Kidney (tissue), 22 donors: ENCODE measurements at places on chromosomes 3 and 15.

DNA sequence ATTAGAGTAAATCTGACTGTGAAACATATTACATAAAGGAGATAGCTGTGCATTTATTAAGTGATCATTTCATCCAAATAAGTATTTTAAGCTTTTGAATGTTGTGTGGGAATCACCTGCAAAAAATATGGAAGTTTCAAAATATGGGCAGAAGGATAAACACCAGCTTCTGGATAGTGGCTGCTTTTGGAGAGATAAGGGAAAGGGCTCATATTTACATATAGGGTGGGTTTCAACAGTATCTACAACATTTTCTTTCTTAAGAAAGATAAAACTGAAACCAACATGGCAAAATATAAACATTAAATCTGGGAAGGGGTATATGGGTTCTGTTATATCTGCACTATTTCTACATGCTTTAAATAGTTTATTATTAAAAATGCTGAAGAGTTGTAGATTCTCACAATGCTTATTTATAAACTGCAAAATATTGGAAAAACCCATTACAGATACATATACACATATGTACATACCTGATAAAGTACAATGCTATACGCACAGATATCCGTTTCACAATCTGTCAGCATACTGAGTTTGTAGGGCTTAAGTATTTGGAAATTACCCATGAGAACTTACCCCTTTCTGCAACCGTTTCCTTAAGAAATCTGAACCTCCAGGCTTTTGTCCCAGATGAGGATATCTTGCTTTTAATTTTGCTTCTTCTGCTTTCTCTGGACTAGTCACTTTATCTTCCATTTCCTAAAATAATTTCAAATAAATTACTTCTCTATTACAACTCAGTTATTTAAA, 12.1 kb downstream of the ARPP19 start:
- no peaks in the 10 kb centered on the region for H3K27me3 ChIP-seq
- peaks cover 3% of the 10 kb centered on the region for H3K4me1 ChIP-seq
- DNase-seq, result no peak
- H3K27ac ChIP-seq, result no peak overlapping the region
- peaks cover 1% of the 10 kb centered on the region for H3K36me3 ChIP-seq

DNA sequence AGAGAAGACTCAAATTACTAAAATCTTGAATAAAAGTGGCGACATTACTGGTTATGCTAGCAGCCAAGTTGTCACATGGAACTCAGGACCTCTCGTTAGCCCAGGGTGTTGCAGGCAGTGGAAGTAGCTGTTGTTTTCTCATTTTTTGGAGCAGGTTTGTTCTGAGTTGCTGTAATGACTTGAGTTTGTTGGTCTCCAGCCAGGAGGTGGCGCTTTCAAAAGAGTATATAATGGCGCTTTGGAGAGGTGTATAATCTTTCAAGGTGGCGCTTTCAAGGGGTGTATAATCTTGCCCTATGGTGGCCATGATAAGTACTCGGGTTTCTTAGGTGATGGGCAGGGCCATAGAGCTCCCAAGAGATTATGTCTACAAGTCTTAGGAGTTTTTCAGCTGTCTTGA, 632.7 kb downstream of the NTRK3 start:
- no peaks in the 10 kb centered on the region for H3K27me3 ChIP-seq
- H3K27ac ChIP-seq, result no peak overlapping the region
- H3K36me3 ChIP-seq, result no peaks in the 10 kb centered on the region

DNA sequence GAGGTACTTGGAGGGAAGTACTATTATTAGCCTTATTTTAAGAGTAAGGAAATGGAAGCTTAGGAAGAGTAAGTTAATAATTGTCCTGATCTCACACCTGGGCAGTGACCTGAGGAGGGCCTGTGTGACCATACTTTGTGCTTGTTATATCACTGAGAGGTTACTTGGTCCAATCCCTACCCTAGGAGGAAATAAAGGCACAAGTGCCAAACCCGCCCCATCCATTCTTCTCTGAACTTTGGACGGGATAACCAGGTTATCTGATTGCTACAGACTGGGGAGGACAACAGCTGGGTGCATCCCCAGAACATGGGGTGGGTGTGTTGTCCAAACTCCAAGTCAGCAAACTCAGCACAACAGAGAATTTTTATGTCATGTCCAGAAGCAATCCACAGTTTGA, 77.7 kb upstream of the NR2E3 start:
- no peak overlapping the region for H3K4me3 ChIP-seq
- H3K4me1 ChIP-seq, result no peaks in the 10 kb centered on the region
- no peak for DNase-seq

GRCh38 chr3:169288553-169288952, 375.0 kb downstream of the MECOM start:
- H3K4me1 ChIP-seq, result peaks cover 13% of the 10 kb centered on the region
- no peaks in the 10 kb centered on the region for H3K27me3 ChIP-seq
- H3K36me3 ChIP-seq, result no peaks in the 10 kb centered on the region
- peak overlapping the region; percentile 37 for H3K27ac ChIP-seq
- no peak for DNase-seq

- H3K27me3 ChIP-seq, result no peaks in the 10 kb centered on the region
- H3K4me3 ChIP-seq, result no peak overlapping the region
- no peak overlapping the region for H3K27ac ChIP-seq
- no peaks in the 10 kb centered on the region for H3K4me1 ChIP-seq
These were observed 1.6 kb upstream of the PLD1 start for GRCh38 chr3:171811913-171812335.

GRCh38 chr3:180036092-180036670, 556 bp downstream of the PEX5L start:
- H3K4me1 ChIP-seq, result no peaks in the 10 kb centered on the region
- peaks cover 22% of the 10 kb centered on the region for H3K27me3 ChIP-seq
- no peak overlapping the region for H3K27ac ChIP-seq
- H3K36me3 ChIP-seq, result no peaks in the 10 kb centered on the region

DNA sequence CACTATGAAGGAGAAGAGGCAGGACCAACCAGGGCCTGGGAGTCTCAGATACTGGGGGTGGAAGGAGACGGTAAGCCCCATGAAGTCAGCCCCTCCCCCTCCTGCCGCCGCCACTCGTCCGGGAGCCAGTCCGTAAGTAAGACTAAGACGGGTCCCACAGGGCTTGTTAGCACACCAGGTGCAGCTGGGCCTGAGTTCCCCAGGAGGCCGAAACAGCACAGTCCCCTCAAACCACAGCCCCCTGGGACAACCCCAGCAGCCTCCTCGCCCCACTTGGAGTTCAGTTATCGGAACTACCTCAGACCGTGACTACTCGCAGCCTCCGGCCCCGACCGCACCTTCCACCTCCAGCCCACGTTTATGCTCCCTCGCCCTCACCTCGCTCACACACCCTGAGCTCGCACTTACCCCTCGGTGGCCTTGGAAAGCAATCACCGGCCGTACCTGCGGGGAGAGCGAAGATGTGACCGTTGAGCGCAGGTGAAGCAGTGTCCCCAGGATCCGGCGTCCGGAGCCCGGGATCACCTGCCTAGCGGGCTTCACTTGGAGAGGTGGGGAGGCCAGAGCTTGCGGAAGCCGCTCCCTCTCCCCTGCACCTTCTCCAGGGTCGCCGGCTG, 557 bp downstream of the ELL3 start:
- peaks cover 7% of the 10 kb centered on the region for H3K36me3 ChIP-seq
- H3K27ac ChIP-seq, result peak overlapping the region; percentile 63
- DNase-seq, result peak; percentile 13
- H3K4me1 ChIP-seq, result peaks cover 5% of the 10 kb centered on the region
- peak overlapping the region; percentile 12 for H3K4me3 ChIP-seq

- H3K36me3 ChIP-seq, result no peaks in the 10 kb centered on the region
- no peak for DNase-seq
- H3K27me3 ChIP-seq, result no peaks in the 10 kb centered on the region
- H3K4me1 ChIP-seq, result no peaks in the 10 kb centered on the region
- H3K4me3 ChIP-seq, result no peak overlapping the region
These were observed 96.4 kb downstream of the IL12A start for GRCh38 chr3:160084998-160085397.

DNA sequence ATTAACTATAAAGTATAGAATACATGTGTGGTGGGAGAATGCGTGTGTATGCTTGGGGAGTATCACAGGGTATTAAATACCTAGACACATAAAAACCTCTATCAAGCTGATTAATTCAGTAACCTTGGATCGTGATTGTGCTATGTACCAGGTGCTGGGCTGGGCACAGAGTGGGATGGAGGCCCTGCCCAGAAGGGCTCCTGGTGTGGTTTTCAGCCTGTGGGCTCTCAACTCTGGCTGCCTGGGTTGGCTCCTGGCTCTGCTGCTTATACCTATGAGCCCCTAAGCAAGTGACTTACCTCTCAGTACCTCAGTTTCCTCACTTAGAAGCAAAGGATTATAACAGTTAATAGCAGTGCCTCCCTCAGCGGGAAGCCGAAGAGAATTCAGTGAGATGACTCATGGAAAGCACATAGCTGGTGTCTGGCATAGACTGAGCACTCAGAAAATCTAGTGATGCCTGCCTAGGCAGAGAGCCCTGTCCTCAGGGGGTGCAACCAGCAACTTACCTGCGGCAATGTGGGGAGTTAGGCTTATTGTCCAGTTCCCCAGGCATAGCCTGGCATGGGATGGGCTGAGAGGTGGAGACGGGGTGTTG, 90.6 kb upstream of the MYZAP start:
- H3K4me3 ChIP-seq, result no peak overlapping the region
- H3K36me3 ChIP-seq, result no peaks in the 10 kb centered on the region
- no peak for DNase-seq

- no peaks in the 10 kb centered on the region for H3K27me3 ChIP-seq
- H3K36me3 ChIP-seq, result no peaks in the 10 kb centered on the region
- H3K4me3 ChIP-seq, result no peak overlapping the region
- H3K27ac ChIP-seq, result no peak overlapping the region
These were observed 22.2 kb upstream of the NRROS start for GRCh38 chr3:196617256-196617655.

DNA sequence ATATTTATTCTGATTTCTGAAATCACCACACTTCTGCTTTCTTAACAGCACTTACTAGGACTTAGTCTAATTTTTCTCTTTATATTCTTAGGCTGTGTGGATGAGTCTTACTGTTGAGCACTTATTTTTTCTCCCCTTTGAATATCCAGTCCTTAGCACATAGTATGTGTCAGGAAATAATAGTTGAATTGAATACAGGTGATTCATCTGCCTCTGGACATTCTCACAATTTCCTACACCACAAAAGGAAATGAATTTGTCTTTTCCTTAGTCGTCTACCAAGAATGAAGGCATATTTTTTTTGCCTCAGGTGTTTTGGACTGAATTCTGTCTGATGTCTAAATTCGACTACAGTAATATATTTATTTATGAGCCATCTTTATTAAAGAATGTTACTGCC, 204.2 kb downstream of the GHSR start:
- no peaks in the 10 kb centered on the region for H3K27me3 ChIP-seq
- H3K36me3 ChIP-seq, result no peaks in the 10 kb centered on the region
- DNase-seq, result no peak

DNA sequence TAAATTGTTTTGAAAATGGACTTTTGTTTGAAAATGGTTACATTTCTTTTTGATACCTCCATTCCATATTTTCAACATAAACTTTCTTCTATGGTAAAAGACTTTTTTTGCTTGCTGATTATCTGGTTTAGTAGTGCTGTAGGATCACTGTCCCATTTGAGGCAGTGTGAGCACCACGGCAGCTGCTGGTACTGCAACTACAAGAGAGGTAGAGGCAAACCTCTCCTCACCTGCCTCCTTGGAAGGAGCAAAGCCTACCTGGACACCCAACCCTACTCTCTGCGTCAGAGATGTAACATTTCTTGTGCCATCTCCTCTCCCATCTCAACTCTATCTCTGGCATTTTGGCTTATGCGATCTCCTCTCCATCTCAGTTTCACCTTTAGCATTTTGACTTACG, 460.1 kb downstream of the SHQ1 start:
- H3K36me3 ChIP-seq, result no peaks in the 10 kb centered on the region
- no peak overlapping the region for H3K4me3 ChIP-seq
- H3K27ac ChIP-seq, result no peak overlapping the region

DNA sequence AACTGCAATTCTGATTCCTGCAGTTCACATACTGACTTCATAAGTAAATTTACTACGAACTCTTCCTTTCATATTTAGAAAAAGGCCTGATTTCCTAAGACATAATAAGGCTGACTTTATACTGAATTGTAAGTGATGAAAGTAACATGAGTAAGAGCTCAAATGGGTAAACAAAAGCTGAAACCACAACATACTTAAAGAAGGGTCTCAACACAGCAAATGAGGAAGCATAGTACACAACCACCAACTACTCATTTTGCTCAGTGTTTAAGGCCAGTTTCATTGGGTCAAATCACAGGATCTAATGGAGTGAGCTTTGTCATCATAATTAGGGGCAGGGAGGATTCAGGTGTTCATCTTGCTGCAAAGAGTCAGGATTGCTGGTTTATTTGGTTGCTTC, 81.4 kb downstream of the SETD2 start:
- H3K27ac ChIP-seq, result no peak overlapping the region
- no peaks in the 10 kb centered on the region for H3K27me3 ChIP-seq
- H3K4me1 ChIP-seq, result no peaks in the 10 kb centered on the region
- DNase-seq, result no peak
- no peak overlapping the region for H3K4me3 ChIP-seq

GRCh38 chr3:16374935-16375245, 109.9 kb downstream of the OXNAD1 start:
- peak overlapping the region; percentile 43 for H3K27ac ChIP-seq
- H3K27me3 ChIP-seq, result no peaks in the 10 kb centered on the region
- H3K36me3 ChIP-seq, result no peaks in the 10 kb centered on the region

DNA sequence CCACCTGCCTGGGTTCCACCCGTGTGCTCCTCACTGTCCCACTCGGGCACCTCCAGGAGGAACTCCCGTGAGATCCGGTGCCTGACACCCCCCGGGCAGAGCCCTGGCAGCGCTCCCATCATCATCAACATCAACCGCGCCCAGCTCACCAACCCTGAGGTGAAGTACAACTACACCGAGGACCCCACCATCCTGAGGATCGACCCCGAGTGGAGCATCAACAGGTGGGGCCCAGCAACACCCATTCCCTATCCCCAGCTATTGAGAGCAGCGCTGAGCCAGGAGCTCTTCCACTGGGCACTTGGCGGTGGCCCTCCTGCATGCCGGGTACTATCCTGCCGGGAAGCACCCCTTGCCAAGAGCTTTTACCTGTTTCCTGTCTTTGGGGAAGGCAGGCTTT, 33.5 kb downstream of the PLXNA1 start:
- no peak for DNase-seq
- no peaks in the 10 kb centered on the region for H3K4me1 ChIP-seq
- peaks cover 15% of the 10 kb centered on the region for H3K36me3 ChIP-seq
- no peak overlapping the region for H3K27ac ChIP-seq
- H3K27me3 ChIP-seq, result no peaks in the 10 kb centered on the region
- H3K4me3 ChIP-seq, result no peak overlapping the region

DNA sequence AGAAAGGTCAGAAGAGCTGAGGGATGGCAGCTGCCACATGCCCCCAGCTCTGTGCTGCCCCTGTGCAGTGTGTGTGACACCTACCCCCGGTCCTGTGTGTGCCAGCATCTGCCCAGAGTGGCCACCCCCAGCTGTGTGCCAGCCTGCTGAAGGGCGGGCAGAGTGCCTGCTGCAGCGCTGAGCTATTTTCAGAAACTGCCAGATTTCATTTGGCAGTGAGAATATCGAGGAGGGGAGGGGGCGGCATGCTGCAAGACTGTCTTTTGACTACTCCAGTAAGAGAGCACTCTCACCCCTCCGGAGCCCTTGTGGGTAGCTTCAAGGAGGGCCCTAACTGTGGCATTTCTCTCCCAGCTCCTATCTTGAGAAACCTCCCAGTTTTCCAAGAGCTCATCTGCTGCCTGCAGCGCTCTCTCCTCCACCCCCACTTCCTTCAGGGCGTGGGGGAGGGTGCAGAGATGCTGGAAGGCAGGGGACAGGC, 25.2 kb upstream of the DOCK3 start:
- H3K4me3 ChIP-seq, result no peak overlapping the region
- no peaks in the 10 kb centered on the region for H3K4me1 ChIP-seq
- no peaks in the 10 kb centered on the region for H3K27me3 ChIP-seq
- no peak for DNase-seq
- no peaks in the 10 kb centered on the region for H3K36me3 ChIP-seq
